ENCODE measurements at places on chromosomes 12 and 14.

DNA sequence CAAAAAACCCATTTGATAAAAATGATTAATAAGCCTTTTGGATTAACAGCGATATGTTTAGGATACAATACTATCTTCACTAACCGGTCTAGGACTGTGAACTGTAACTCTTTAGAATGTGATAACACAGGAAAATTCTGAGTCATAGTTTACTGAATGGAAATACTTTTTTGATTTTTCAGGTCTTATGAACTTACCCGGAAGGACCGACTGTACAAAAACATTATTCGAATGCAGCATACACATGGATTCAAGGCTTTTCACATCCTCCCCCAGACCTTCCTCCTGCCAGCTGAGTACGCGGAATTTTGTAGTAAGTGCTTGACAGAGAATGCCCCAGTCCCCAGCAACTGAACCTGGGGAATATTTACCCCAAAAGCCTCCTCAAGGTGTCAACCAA, 29.0 kb downstream of the TTLL5 start:
- no peak for DNase-seq

DNA sequence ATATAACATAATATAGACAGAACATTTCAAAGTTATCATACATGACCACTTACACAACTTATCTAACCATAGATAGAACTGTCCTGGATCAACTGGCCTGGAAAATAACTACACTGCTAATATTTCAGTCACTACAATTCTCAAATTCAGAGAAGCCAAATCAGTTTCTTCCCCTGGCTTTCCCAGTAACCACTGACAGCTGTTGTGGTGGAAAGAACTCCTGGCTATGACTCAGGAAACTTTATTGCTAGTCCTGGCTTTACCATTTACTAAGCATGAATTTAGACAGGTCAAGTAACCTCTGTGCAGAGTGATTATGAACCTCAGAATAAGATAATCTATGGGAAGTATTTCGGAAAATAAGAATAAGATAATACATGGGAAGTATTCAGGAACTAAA, 244.9 kb upstream of the DIO2 start:
- DNase-seq: no peak

DNA sequence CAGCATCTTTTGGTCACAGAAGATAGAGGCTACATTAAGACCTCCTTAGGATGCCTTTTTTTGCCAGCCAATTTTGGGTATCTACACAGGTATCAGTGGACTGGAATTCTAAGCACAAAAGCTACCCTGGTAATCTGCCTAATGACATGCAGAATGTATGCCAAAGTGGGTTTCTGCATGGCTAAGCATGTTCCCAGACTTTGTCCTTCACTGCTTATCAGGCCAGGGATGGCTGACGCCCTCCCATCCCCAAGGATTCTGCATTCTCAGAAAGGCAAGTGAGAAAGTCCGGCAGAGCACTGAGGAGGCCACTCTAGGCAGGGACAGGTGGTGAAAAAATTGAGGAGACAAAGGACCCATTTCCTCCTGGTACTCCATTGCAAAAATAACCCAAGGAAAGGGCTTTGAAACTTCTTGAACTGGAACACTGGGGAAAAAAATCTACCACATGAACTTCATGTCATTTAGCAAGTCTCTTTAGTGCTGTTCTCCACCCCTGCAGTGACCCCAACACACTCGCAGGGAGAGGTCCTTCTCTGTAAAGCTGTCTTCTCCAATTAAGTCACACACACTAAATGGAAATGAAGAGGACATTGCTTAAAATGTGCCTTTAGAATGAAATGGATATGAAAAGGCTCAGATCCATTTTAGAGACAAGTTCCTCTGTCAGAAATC, 91.7 kb upstream of the MAX start:
- DNase-seq: no peak

GRCh38 chr14:55927028-55927427, 191.2 kb upstream of the PELI2 start:
- DNase-seq: no peak

DNA sequence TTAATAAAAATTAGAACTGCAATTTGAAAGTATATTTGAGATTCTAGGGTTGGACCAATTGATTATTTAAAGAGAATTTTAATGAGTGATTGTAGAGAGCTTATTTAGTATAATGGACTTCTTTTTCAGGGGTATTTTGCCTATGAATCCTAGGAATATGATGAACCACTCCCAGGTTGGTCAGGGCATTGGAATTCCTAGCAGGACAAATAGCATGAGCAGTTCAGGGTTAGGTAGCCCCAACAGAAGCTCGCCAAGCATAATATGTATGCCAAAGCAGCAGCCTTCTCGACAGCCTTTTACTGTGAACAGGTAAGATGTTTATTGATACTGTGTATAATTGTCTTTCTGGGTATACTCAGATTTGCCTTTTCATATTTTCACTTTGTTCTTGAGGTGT, 35.9 kb upstream of the KCNMB4 start:
- DNase-seq: no peak

GRCh38 chr14:90730206-90730766, 85.9 kb downstream of the TTC7B start:
- DNase-seq: no peak

DNA sequence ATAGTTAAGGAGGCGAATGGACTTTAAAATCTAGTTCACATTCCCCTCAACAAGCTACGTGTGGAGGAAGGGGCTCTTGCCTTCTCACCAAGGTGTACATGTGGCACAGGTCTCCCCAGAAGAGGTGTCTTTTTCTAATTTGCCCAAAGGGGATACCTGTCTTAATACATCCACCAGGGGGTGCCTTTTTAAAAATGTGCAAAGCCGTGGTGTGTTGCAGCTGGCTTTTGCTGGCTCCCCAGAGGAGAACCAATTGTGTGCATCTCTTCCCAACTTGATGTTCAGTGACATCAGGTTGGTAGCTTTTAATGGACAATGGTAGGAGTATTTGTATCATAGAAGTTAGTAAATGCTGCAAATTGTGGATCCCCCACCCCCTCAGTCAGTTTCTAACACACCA, 33.8 kb downstream of the CREBL2 start:
- no peak for DNase-seq

GRCh38 chr14:70721542-70721941, 79.8 kb downstream of the TTC9 start:
- DNase-seq: no peak

DNA sequence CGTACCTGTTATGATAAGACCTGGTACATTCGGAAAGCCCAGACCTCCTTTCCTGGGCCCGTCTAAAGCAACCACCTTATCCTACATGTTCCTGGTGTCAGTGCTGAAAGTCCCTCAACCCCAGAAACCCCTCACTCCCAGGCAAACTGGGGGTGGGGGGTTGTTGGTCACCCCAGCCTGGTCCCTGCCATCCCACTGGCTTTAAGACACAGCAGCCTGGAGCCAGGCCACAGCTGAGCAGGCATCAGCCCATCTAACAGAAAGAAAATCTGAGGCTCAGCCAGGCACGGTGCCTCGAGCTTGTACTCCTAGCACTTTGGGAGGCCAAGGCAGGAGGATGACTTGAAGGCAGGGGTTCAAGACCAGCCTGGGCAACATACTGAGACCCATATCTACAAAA, 4.5 kb downstream of the SELPLG start:
- DNase-seq: no peak

- DNase-seq: no peak
These were observed 115.4 kb upstream of the PPFIA2 start for GRCh38 chr12:81874586-81874985.

- peak; percentile 88 for DNase-seq
These were observed 28.8 kb downstream of the CLMN start for GRCh38 chr14:95290871-95291431.

DNA sequence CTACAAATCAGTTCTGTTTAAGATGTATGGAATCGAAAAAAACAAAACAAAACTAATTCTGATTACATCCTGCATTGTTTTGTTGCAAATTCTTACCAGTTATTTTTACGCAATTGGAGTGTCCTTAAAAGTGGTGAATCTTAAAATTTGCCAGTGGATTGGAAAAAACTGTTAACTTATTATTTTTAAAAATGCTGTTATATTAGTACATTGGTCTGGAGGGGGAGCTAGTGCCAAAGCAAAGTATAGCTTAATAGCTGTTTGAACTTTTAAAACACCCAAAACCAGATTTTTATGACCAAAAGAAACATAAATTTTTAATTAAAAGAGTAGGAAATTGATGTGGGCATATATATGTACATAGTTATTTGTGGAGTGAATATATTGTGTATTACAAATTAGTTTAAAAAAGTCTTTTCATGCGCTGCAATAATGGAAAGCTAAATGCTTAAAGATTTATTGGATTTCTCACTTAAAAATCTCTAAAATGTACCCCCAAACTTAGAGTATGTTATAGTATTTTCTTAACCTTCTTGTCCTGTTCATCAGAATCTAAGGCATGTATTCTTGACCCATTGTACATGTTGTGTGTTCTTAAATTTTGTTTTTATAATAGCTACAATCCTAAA, 2.5 kb downstream of the FUT8 start:
- no peak for DNase-seq

DNA sequence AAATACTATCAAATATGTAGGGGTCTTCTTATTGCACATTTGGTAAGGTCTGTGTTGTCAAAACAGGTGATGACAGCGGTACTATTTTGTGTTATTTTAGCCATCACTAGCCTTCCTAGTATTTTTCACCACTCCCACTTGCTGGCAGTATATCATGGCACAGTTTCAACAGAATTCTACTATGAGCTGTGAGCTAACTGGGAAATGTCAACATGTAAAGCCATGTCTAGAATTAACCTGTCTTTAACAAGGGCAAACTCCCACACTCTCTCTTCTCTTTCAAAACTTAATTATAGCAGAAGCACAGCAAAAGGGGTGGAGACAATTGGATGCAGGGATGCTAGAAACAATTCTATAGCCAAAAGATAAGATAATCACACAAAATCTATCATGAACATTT, 253.4 kb downstream of the PAX9 start:
- no peak for DNase-seq

GRCh38 chr12:104411826-104412641, 44.7 kb upstream of the CHST11 start:
- no peak for DNase-seq

GRCh38 chr12:105158876-105159275, 51.3 kb downstream of the WASHC4 start:
- no peak for DNase-seq

DNA sequence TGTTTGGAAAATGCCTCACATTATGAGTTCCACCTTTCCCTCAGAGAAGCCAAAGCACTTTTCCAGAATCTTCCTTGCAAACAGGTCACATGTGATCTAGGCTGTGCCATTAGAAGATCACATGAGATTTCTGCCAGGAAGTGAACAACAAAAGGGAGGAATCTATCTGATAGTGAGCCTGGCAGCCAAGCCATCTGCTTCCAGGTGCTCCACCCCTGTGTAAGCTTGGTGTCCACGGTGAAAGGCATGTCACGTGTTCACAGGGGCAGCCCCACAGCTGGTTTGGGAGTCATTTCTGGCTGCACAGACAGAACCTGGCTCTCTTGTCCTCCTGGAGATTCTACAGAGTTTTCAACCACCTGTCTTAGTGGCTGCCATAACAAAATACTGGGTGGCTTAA, 3.5 kb upstream of the KSR2 start:
- DNase-seq: no peak

Data from NCI-H510A (cell line).